ENCODE measurements at places on chromosomes 7 and 10.

- peak; percentile 62 for DNase-seq
Measured at GRCh38 chr10:117476716-117477115, 65.8 kb upstream of the EMX2 start.

DNA sequence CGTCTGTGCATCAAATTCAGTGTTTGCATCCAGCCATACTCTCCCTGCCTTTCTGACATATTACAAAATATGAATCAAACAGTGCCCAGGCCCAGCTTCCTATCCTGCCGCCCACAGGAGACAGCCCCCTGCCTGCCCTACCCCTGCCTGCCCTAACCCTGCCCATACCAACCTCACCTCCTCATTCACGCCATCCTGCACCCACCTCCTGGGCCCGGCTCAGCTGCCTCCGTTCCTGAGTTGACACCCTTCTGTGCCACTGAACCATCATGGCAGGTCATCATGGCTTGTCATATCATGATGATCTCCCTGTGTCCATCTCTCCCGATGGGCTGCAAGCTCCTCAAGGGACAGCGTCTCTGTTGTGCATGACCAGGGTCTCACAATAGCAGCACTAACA, 72.3 kb downstream of the TNS3 start:
- DNase-seq: no peak

GRCh38 chr7:13988731-13989125, 738 bp downstream of the ETV1 start:
- DNase-seq: no peak

- no peak for DNase-seq
Measured at GRCh38 chr7:49771427-49772176, 1.8 kb upstream of the VWC2 start.

DNA sequence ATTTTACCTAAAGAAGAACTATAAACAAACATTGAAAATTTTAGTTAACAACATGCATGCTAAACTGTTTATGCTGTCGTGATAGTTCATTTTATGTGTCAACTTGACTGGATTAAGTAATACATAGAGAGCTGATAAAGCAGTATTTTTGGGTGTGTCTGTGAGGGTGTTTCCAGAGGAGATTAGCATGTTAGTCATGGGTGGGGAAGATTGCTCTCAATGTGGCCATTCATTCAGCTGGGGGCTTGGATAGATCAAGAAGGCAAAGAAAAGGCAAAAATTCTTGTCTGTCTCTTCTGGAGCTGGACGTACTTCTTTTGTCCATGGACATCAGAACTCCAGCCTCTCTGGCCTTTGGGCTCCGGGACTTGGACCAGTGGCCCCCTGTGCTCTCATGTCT, 172.9 kb upstream of the SEMA3E start:
- DNase-seq: no peak

DNA sequence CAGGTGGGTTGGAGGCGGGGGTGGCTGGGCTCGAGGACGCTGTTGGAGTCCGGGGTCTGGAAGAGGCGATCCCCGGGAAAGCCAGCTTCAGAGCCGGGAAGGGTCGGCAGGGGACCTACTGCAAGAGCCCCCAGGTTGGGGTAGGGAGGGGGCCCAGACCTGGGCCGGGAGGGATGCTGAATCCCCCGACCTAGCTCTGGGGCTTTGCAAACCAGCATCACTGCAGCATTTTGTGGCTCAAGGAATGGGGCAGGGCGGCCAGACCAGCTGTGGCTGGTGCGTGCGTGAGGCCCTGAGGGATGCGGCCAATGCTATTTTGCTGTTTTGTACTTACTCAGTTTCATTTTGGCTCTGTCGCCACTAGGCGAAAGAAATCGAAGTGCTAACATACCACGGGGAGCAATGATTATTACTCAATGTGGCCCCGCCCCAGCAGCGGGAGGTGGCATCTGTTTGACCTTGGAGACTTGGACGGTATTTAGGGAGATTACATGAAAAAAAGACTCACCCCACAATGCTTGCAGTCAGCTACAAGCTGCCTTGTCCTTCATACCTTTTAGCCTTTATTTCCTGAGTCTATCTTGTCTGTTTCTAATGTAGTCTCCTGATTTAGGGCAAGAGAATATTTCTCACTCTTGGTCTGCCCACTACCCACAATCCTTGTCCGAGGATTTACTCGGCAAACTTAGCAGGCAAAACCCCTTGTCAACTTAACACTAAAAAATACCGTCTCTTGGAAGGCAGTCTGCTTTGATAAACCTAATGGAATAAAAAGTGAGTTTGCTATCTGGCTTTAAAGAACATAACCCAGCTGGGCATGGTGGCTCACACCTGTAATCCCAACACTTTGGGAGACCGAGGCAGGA, 16.2 kb downstream of the HSPB1 start:
- DNase-seq: no peak

Data from forelimb muscle (tissue), 1 donor.